Fibroblast of lung (primary cell): ENCODE measurements at places on chromosomes 12 and 14.

- DNase-seq = no peak
Observed at GRCh38 chr14:95250936-95251335, 68.8 kb downstream of the CLMN start.

DNA sequence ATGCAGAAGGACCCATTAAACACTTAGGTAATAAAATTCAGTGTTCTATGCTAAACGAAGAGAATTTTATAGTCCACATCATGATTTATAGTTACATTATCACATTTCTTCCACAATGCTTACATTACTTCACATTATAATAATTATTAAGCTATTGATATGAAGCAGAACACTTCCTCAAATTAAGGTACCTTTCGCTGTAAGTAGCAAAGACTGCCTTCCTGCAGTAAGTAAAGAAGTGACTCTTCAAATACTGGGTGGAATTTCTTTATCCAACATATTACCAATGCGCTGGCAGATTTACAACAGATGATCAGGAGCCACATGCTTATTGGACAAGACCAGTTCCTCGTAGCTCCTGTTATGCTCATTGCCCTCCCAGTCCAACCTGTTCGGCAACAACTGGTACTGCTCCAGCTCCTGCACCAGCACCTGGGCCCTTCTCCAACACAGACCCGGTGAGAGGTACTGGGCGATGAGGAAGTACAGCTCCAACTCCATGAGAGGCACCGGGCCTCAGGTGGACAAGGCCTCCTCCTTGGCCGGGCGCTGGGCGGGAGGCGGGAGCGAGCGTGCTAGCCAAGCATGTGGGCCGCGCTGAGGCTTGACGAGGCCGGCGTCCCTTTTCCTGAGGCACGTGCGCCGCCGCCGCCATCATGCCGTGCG is 210.7 kb upstream of the ATP2B1 start:
- no peak for DNase-seq

DNA sequence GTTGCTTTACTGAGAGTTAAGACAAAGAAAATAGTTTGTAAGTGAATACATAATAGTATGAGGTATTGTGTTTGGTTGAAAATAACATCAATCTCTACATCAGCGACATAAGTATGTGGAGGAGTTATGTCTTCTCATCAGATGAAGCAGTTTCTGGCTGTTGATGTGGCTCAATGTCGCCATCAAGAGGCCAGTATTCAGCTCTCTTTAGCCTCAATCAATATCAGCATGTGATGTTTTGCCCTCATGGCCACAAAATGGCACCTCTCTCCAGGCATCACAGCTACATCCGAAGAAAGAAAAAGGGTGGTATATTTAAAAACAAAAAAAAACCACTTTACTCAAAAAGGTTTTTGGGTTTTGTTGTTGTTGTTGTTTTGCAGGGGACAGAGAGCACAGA is 302.3 kb upstream of the TMEM132C start:
- DNase-seq = peak; percentile 45

DNA sequence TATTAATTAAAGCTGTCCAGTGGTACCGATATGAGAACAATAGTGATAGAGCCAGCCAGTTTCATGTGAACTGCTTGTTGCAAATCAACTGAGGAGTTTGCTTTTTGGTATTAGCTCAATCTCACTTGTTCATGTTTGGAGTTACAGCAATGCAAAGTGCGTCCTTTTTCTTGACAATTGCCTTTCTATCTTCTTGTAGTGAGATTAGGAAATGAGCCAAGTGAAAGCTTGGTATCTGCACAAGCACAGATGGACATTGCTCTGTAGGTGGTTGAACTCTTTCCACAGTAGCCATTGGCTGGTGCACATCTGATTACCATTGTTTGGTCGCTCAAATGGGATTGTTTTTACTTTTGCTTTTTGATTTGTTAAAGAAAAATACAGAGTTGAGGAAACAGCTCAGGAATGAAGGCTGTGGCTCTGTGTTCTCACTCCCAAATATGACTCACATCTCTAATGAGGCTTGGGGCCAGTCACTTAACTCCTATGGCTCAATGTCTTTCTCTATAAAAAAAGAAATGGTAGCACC is 241.4 kb downstream of the BMP4 start:
- DNase-seq = peak; percentile 70

DNA sequence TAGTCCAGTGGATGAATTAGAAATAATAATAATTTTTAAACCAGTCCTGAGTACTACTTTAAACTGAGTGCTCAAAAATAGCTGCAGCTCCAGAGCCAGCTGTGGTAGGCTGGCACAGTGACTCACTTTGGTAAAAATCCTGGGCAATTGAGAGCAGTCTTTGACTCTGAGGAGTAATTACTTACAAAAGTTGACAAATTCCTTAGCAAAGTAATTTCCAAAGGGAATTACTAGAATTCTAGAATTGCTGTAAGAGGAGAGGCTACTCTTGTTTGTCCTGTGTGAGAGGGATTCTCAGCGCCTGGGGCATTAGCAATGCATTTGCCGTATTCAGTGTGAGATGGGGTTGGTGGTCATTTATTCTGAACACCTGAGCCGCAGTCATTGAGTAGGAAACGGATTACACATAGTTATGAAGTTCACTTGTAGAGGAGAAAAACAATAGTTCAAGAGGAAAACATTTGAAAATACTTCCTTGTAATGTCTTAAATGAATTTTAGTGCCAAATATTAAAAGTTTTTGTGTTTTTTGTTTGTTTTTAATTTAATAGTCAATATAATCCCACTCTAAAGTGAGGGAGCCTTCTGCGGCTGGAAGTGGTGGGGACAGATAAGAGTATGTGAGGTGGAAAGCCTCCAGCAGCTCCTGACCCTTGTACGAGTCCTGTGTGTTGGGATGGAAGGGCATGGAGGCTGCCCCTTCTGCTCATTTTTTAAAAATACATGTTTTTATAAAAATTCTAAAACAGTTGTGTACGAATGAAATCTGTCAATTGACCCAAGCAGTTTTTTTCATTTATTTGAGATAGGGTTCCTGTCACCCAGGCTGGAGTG is 41.9 kb downstream of the EID3 start:
- DNase-seq = no peak

DNA sequence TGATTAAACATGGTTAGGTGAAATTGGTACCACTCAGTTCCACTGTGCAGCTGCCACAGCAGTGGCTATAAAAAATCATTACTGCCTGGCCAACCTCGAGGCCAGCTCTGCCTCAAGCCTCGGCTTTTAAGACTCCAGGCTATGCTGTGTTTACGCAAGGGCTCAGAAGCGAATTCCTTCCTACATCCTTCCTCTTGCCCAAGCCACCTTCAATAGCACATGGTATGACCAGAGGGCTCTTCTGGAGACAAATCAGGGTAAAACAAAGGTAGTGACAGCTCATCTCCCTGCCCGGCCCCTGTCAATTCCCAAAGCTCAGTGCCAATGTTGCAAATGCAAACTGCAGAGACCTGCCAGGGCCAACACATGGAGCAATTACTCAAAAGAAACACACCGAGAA is 31.9 kb downstream of the NUAK1 start:
- peak; percentile 66 for DNase-seq

GRCh38 chr12:2248901-2249381 is 196.2 kb downstream of the CACNA1C start:
- peak; percentile 32 for DNase-seq

DNA sequence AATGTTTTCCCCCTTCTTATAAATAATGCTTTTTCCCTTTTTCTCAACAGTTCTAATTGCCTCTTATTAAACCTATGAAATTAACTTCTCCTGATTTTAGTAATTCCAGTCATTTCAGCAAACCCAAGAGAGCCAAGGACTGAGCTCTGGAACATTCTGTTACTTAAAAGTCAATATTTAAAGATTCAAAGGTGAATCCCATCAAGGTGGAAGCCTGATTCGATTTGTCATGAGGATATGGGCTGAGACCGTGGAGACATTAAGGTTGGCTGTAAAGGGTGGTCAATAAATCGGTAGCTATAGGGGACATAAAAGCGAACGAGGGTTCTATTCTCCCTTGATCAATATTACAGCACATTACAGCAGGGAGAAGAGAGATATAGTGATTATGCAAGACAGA is 66.6 kb upstream of the NELL2 start:
- DNase-seq = no peak

- DNase-seq = no peak
Observed at GRCh38 chr14:53174918-53175317, 21.8 kb upstream of the DDHD1 start.

GRCh38 chr14:30580616-30581282 is 21.8 kb downstream of the G2E3 start:
- DNase-seq = no peak

DNA sequence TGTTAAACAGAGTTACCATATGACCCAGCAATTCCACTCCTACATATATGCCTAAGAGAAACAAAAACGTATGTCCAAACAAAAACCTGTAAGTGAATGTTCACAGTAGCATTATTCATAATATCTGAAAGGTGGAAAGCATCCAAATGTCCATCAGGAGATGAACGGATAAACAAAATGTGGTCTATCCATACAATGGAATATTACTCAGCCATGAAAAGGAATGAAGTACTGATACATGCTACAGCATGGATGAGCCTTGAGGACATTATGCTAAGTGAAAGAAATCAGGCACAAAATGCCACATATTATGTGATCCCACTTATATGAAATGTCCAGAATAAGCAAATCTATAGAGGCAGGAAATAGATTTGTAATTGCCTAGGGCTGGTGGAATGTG is 16.8 kb downstream of the MOK start:
- DNase-seq = no peak

DNA sequence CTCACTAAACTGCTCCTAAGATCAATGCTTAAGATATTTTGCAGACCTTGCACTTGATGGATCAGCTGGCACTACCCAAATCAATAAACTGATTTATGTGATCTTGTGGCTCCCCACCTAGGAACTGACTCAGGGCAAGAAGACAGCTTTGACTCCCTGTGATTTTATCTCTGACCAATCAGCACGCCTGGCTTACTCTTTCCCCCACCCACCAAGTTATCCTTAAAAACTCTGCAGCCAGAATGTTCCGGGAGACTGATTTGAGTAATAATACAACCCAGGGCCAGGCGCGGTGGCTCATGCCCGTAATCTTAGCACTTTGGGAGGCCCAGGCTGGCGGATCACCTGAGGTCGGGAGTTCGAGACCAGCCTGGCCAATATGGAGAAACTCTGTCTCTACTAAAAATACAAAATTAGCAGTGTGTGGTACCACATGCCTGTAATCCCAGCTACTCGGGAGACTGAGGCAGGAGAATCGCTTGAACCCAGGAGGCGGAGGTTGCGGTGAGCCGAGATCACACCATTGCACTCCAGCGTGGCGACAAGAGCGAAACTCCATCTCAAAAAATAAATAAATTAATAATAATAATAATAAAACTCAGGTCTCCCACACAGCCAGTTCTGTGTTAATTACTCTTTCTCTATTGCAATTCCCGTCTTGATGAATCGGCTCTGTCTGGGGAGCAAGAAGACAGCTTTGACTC is 12.0 kb downstream of the MORN3 start:
- DNase-seq = no peak

DNA sequence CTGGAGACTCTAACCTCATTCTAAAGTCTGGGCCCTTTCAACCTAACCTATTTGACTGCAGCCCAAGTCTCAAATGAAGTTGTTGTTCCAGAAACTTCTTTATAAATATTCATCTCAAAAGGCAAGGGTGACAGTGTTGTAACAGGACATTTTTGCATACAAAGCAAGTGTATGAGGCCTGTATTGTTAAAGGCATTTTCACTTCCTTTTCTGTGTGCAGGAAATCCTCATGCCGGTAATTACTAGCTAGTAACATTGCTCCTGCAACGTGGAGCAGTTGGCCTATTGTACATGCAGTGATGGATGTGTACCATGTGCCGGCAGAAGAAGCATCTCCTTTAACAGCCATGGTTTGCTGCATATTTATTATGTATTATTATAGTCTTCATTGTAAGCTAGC is 156.5 kb upstream of the RMST start:
- DNase-seq = no peak

DNA sequence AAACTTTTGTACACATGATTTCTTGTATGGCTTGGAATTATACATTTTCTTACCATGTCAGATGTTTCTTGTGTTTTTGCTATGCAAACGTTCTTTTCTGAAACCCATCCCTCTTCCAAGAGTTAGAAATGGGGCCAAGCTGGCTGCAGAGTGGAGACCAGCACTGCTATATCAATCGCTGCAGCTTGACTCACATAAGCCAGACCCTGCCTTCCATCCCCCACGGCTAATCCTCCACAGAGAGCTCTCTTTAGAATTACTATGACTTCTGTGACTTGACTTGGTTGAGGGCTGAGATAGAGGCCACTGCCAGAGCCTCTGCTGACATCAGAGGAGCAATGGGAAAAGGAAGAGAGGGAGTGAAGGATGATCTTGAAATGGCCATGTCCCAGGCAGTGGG is 147.9 kb downstream of the DACT1 start:
- no peak for DNase-seq

- no peak for DNase-seq
Observed at GRCh38 chr14:75328558-75329155, 50.0 kb downstream of the FOS start.

DNA sequence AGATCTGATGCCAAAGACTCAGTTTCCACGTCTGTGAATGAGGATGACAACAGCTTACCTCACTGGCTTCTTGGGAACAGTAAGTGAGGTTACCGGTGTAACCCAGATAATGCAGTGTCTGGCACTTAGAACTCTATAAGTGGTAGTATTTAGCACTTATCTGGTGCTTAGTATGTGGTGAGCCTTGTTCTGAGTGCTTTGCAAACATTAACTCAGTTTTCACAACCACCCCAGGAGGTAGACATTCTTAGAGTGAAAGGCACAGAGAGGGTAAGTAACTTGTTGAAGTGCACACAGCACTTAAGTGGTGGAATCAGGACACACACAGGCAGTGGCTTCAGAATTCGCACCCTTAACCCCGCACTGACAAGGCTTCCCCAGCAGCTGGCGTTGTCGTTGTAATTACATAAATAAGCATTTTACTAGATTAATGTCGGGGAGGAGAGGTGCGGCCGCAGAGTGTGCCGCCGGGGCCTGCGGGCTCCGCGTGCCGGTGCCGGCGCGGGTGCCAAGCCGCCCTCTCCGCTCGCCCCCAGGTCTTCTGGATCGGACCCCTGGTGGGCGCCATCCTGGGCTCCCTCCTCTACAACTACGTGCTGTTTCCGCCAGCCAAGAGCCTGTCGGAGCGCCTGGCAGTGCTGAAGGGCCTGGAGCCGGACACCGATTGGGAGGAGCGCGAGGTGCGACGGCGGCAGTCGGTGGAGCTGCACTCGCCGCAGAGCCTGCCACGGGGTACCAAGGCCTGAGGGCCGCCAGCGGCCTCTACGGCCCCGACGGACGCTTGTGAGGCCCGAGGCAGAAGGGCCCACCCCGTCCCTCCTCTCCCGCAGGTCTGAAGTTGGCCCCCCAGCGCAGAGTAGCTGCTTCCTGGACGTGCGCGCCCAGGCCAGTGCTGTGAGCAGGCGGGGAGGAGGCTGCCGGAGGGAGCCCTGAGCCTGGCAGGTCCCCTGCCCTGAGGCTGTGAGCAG is 4.6 kb downstream of the AQP2 start:
- DNase-seq = no peak
